ENCODE measurements at places on chromosomes 11 and 22.

DNA sequence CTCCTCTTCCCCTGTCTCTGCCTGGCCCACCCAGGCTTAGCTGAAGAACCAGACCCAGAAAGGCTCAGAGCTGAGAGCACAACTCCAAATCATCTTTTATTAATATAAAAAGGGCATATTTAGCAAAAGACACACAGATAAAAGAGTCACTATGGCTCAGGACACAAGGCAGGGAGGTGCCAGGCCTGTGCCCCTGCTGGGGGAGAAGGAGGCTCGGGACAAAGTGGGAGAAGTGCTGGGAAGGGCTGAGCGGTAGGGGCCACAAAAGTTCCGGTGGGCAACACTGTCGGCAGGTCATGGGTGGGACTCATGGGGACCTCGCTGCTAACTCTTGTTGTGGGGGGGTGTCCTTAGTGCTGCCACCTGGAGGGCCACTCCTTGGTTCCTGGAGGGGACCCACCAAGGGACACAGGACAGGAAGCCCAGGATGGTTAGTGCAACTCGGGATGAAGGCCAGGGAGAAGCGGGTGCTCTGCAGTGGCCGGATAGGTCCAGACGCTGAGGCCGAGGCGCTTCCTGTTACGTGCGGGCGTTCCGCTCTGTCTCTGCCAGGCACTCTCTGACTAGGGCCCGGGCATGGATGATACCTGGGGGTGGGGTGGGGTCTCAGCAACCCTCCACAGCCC lies 1.4 kb upstream of the PITPNM1 start:
- peak; percentile 39 for DNase-seq

DNA sequence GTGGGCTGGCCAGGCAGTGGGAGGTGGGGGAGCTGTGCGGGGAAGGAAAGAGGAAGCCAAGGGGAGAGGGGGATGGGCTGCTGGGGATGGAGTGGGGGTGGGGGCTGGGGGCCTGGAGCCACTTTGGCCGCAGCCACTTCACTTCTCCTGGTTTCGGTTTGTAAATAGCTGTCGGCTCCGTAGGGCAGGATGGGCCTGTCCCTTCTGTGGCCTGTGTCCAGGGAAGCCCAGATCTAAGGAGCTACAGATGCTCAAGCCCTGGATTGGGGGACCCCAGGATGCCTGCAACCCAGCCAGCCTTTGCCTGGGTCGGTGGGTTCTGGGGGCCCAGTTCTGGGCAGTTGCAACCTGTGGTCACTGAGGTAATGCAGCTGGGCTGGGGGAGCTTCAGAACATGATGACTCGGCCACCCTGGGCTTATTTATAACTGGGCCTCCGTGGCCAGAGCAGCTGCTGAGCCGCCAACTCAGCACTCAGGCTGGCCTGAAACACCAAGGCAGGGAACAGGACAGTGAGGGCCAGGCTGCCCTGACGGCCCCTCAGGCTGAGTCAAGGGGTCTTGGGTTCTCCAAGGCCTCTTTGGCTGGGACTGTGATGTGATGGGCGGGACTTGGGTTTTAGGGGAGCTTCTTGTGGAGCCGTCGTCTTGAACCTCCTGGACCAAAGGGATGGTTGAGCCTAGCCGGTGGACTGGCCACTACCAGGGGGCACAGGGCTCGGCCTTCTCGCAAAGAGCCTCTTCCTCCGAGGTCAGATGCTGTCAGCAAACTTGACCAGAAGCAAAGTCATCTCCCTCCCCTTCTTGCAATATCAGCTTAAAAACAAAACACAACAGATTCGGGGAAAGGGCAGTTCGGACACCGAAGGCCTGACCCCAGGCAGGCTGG lies 15.0 kb upstream of the SLC39A13 start:
- DNase-seq, result no peak

DNA sequence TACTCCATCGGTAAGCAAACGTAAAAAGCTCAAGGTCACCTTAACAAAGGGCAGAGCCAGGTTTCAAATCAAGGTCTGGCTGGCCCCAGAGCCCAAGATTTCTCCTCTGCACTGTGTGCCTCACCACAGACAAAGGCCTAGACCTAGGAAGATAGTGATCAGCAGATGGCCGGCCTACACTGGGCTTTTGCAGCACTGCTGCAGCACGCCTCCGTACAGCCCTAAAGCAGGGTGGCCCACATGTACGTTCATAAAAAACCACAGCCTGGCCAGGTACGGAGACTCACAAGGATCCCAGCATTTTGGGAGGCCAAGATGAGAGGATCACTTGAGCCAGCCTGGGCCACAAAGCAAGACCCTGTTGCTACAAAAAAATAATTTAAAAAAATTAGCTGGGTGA lies 106.3 kb upstream of the PITPNB start:
- DNase-seq, result peak; percentile 9

- DNase-seq, result no peak
Observed at GRCh38 chr11:11813288-11813962, 28.3 kb upstream of the USP47 start.

- DNase-seq, result no peak
Observed at GRCh38 chr11:134843020-134843419, 431.0 kb upstream of the B3GAT1 start.

DNA sequence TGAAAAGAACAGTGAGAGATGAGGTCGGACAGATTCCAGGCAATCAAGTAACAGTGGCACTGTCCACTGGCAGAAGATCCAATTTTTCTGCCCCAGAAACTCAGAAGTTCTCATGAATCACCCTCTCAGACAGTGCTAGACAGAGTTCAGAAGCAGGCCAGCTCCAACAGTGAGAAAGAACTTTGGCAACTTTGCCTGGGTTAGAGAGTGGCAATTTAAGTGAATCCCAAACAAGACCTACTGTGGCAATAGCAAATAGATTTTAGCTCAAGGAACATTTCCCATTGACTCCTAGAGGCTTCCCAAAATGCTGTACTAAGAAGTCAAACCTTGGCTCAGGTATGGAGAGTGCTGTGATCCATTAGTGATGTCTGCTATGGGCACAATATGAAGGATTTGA lies 12.3 kb downstream of the CD44 start:
- DNase-seq, result no peak

All from stimulated activated CD8-positive, alpha-beta memory T cell treated with anti-CD3 and anti-CD28 coated beads, Interleukin-4, amount 100 ng/mL, for 48 hours (primary cell).